ENCODE measurements at places on chromosomes 2 and 18. TPM values are rescaled to one million over a fixed set of nuclear protein-coding genes. Genes with fewer than 3 reads are reported as not detected.

DNA sequence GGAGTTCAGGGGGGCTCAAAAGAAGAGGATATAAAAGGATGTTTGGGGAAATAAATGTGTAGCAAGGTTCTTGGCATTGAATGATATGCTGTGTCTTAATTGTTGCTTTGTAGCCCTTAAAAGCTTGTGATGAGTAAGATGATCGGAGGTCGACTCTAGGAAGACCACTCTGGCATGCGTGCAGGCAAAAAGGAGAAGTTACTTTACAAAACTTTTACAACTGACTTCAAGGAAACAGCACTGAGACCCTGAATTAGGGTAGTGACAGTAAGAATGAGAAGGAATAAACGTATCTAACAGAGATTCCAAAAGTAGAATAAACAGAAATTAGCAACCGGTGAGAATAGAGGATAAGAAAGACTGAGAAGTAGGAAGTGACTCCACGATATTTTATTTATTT is 228.7 kb upstream of the TANK start:
- no peak for DNase-seq
- no peak overlapping the region for H3K4me3 ChIP-seq
- H3K4me1 ChIP-seq, result no peaks in the 10 kb centered on the region
- no peak overlapping the region for H3K27ac ChIP-seq
- H3K27me3 ChIP-seq, result no peaks in the 10 kb centered on the region
- H3K36me3 ChIP-seq, result no peaks in the 10 kb centered on the region

GRCh38 chr2:64807417-64807816 is 153.7 kb upstream of the SERTAD2 start:
- no peak for DNase-seq
- no peaks in the 10 kb centered on the region for H3K36me3 ChIP-seq
- H3K4me1 ChIP-seq, result no peaks in the 10 kb centered on the region
- no peak overlapping the region for H3K4me3 ChIP-seq
- no peak overlapping the region for H3K27ac ChIP-seq

DNA sequence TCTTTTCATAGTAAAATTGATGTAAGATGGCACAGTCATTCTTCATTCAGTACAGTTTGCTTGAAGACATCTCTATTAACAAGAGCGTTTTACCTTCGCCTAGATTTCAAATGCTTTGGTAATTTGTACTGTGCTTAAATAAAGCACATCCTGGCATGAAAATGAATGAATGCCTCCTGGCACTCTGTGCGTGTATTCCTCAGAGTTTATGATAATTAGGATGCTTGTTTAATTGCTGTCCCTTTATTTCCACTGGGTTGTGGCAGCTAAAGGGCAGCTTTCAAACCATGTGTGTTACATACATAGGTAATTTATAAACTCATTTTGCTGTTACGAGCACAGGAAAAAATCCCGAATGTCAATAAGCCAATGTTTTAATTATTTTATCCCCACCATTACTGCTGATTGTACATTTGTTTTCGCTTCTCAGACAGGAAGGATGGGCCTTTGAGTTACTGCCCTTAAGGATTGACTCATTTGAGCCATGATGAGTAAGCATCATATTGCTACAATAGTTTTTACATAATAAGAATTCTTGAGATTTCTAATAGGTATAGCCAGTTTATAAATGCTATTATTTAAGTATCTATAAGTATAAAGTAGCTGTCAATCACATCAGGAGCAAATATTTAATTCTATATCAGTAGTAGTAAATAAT is 516.5 kb downstream of the XIRP2 start:
- no peaks in the 10 kb centered on the region for H3K36me3 ChIP-seq
- no peak overlapping the region for H3K27ac ChIP-seq
- H3K4me3 ChIP-seq, result no peak overlapping the region
- H3K4me1 ChIP-seq, result no peaks in the 10 kb centered on the region
- no peaks in the 10 kb centered on the region for H3K27me3 ChIP-seq

- H3K27ac ChIP-seq, result no peak overlapping the region
- no peaks in the 10 kb centered on the region for H3K27me3 ChIP-seq
- no peak for DNase-seq
- peaks cover 10% of the 10 kb centered on the region for H3K4me1 ChIP-seq
- no peak overlapping the region for H3K4me3 ChIP-seq
- no peaks in the 10 kb centered on the region for H3K36me3 ChIP-seq
Measured at GRCh38 chr18:67618061-67618460, 101.5 kb upstream of the DSEL start.

GRCh38 chr2:53021292-53021691 is 746.3 kb upstream of the CHAC2 start:
- no peak for DNase-seq
- H3K36me3 ChIP-seq, result no peaks in the 10 kb centered on the region
- no peak overlapping the region for H3K27ac ChIP-seq
- no peaks in the 10 kb centered on the region for H3K4me1 ChIP-seq

Gene FNDC4
- 118 TPM for total RNA-seq

- H3K4me1 ChIP-seq, result no peaks in the 10 kb centered on the region
- H3K36me3 ChIP-seq, result no peaks in the 10 kb centered on the region
- no peaks in the 10 kb centered on the region for H3K27me3 ChIP-seq
- no peak overlapping the region for H3K4me3 ChIP-seq
- DNase-seq, result no peak
- no peak overlapping the region for H3K27ac ChIP-seq
Measured at GRCh38 chr2:5548991-5549715, 143.0 kb upstream of the SOX11 start.

Gene LYG1
- total RNA-seq, result 1.00 TPM

GRCh38 chr2:26615860-26616705 is 25.1 kb downstream of the CIB4 start:
- H3K4me3 ChIP-seq, result no peak overlapping the region
- H3K36me3 ChIP-seq, result no peaks in the 10 kb centered on the region
- no peak for DNase-seq
- no peaks in the 10 kb centered on the region for H3K27me3 ChIP-seq

DNA sequence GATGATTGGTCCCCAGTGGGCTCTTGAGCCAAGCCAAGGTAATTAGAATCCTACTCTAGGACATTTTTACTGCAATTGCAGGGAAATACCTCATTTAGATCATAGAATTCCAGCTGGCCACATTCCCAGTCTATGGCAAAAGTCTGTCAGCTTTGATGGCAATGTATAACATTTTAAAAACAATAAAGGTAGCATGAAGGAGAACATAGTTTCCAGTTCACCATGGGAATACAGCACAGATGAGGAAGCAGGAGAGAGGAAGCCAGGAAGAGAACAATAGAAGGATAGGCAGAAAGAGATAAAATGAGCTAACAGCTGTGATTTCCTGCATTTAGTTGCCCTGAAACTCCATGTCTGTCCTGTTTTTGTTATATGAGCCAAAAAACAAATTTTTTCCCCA is 897.3 kb upstream of the DDX18 start:
- DNase-seq, result no peak
- H3K36me3 ChIP-seq, result no peaks in the 10 kb centered on the region
- H3K4me1 ChIP-seq, result no peaks in the 10 kb centered on the region
- H3K27ac ChIP-seq, result no peak overlapping the region

Gene GKN2
- total RNA-seq, result not detected

DNA sequence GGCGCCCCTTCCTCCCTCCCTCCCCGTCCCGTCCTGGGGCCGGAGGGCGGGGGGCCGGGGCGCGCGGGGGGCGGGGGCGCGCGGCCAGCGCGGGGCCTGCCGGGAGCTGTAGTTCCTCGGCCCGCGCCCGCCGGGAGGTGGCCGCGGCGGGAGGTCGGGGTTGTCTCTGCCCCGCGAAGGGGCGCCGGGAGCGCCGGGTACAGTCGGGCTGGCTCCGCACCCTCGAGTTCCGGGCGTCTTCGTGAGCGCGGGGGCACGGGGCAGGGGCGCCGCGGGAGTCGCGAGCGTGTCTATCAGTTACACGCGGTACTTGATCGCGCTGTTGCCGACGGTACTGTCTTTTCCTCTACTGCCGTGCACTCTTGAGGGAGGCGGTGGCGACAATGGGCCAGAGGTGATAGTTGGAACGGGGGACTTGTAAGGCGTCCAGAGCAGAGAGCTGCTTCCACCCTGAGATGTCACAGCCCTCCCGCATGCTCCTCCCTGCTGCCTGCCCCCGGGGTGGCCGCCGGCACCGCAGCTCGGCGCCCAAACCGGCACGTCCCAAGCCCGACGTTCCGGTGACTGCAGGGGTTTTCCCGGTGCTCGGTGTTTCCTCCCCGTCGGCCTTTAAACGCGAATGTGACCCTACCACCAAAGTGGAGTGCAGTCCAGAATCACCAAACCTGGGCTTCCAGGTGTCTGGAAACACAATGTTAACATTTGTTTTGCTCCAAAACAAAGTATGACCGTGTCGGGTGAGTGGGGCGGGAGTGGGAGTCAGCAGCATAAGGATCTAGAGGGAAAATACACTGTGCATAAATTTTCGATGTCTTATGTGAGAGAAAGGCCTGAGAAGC is at the start of gene PRKD3:
Gene PRKD3, minus strand, starts transcription at position 48 of the 839 bp plus-strand sequence. CDS start 8,309 bp downstream, outside the sequence.
- H3K27ac ChIP-seq, result peak within 1 kb of the TSS; percentile 79
- no peaks in the 10 kb centered on the region for H3K27me3 ChIP-seq

Gene TMEM198
- 3.2 TPM for total RNA-seq

Gene ARHGAP25
- total RNA-seq, result 5.8 TPM

- no peak for DNase-seq
- H3K4me1 ChIP-seq, result no peaks in the 10 kb centered on the region
- H3K27ac ChIP-seq, result no peak overlapping the region
- H3K27me3 ChIP-seq, result no peaks in the 10 kb centered on the region
Measured at GRCh38 chr2:200189964-200190363, 116.5 kb upstream of the SPATS2L start.

Gene FBXO41
- 0.13 TPM for total RNA-seq

DNA sequence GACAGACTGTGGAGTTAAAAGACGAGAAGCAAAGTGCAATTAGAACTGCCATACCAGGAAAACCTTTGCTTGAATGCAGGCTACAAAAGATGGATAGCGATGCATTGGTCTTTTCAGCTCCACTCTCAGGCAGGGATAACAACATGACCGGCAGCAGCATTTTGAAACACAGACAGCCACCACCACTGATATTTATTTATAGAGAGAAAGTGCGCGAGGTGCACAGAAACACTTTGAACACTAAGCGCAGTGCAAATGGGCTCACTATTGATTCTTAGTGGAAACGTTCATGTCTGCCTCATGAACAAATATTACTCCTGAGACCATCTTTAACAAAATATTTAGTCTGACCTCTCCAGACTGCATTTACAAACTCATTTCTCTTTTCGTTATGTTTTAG is 32.9 kb downstream of the CAVIN2 start:
- no peaks in the 10 kb centered on the region for H3K4me1 ChIP-seq
- no peaks in the 10 kb centered on the region for H3K27me3 ChIP-seq
- no peaks in the 10 kb centered on the region for H3K36me3 ChIP-seq
- H3K27ac ChIP-seq, result no peak overlapping the region
- no peak overlapping the region for H3K4me3 ChIP-seq

Gene ITPRIPL1
- 0.26 TPM for total RNA-seq

Gene GPR35
- total RNA-seq, result 1.2 TPM

DNA sequence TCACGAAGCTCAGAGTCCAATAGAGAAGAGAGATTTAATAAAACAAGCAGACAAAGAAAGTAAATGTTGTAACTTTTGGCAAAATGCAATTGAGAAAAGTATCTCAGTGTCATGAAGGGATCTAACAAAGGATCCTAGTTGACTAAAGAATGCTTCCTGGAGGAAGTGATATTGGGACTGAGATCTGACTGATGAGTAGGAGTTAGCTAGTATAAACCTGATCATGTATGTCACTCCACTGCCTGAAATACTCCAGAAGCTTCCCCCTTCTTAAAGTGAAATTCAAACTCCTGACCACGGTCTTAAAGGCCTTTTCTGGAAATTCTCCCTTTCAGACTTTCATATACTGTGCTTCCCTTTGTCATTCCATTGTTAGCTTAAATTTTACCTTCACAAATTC is 1102.4 kb upstream of the ZEB2 start:
- no peak overlapping the region for H3K27ac ChIP-seq
- no peak overlapping the region for H3K4me3 ChIP-seq
- H3K27me3 ChIP-seq, result no peaks in the 10 kb centered on the region
- H3K36me3 ChIP-seq, result no peaks in the 10 kb centered on the region

DNA sequence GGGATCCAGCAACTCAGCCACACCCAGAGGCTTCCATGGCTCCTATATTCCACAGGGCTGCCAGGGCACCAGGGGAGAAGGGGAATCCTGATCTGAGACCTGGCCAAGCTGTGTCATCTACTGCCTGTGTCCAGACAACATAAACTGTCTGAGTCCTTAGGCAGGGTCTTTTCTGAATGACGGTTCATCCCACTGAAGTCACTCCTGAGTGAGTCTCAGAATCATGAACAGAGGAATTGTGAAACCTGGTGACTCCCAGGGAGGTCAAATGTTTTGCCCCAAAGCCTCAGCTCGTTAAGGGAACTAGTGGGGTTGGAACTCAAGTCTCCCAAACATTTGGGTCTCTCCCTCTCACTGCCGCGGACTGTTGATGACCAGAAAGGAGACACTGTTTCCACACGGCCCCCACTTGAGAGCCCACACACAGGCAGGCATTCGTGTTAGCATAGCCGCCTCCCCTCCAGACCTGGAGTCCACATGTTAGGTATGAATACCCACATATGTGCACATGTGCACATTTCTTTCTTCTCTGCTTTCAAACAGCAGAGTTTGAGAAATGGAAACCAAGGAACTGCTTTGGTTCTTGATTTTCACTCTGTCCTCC is 125.0 kb upstream of the MSH6 start:
- no peak overlapping the region for H3K27ac ChIP-seq
- H3K4me1 ChIP-seq, result no peaks in the 10 kb centered on the region
- H3K4me3 ChIP-seq, result no peak overlapping the region
- no peak for DNase-seq
- H3K27me3 ChIP-seq, result no peaks in the 10 kb centered on the region

DNA sequence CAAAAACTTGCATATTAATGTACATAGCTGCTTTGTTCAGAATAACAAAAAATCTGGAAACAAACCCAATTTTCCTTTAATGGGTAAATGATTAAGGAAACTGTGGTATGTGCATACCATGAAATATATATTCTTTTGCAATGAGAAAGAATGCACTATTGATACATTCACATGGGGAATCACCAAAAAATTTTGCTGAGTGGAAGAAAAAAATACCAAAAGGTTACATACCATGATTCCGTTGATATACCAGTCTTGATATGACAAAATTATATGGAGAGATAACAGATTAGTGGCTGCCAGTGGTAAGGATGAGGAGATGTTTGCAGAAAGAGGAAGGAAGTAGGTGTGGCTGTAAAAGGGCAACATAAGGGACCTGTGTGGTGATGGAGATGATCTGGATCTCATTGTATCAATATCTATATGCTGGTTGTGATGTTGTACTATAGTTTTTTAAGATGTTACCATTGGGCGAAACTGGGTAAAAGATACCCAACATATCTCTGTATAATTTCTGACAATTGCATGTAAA is 54.6 kb upstream of the BCL2L11 start:
- DNase-seq, result no peak
- H3K4me3 ChIP-seq, result no peak overlapping the region
- H3K4me1 ChIP-seq, result no peaks in the 10 kb centered on the region
- no peaks in the 10 kb centered on the region for H3K27me3 ChIP-seq
- no peaks in the 10 kb centered on the region for H3K36me3 ChIP-seq
- no peak overlapping the region for H3K27ac ChIP-seq

Gene UGT1A3
- 13.1 TPM for total RNA-seq

- no peaks in the 10 kb centered on the region for H3K4me1 ChIP-seq
- no peak overlapping the region for H3K27ac ChIP-seq
- H3K36me3 ChIP-seq, result no peaks in the 10 kb centered on the region
- H3K27me3 ChIP-seq, result no peaks in the 10 kb centered on the region
- no peak overlapping the region for H3K4me3 ChIP-seq
- no peak for DNase-seq
Measured at GRCh38 chr18:68937029-68937599, 139.2 kb downstream of the CCDC102B start.

Gene SCYGR4
- total RNA-seq, result not detected

GRCh38 chr2:98464772-98465310 is 20.2 kb downstream of the INPP4A start:
- H3K36me3 ChIP-seq, result no peaks in the 10 kb centered on the region
- H3K27me3 ChIP-seq, result no peaks in the 10 kb centered on the region
- H3K27ac ChIP-seq, result peak overlapping the region; percentile 40

Gene HOXD3
- not detected for total RNA-seq

Measured in right lobe of liver (tissue), 6 donors.